ENCODE measurements at places on chromosomes 6 and 20.
A peak's percentile ranks its signal among the peaks of the same experiment; 100 is the strongest.

GRCh38 chr6:39079197-39080125, 30.9 kb downstream of the GLP1R start:
- DNase-seq: no peak

- DNase-seq: peak; percentile 47
Measured at GRCh38 chr20:31602779-31603441, 2.2 kb upstream of the ID1 start.

GRCh38 chr20:53813636-53814035, 220.0 kb upstream of the ZNF217 start:
- DNase-seq: no peak

- DNase-seq: no peak
Measured at GRCh38 chr20:61976644-61977418, 88.8 kb downstream of the TAF4 start.

DNA sequence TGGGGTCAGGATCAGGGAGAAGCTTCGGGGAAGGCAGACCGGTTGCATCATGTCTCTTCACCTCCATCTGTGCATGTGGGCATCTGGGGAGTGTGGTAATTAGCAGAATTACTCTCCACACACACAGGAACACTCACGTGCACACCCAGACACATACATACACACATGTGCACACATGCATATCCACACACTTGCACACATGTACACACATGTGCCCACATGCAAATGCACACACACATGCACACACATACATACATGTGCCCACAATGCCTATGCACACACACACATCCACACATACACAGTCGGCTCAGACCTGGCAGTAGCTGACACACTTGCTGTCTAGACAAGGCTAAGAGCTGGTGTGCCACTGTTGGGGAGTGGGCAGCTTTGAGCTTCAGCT, 212.3 kb upstream of the PMEPA1 start:
- no peak for DNase-seq

DNA sequence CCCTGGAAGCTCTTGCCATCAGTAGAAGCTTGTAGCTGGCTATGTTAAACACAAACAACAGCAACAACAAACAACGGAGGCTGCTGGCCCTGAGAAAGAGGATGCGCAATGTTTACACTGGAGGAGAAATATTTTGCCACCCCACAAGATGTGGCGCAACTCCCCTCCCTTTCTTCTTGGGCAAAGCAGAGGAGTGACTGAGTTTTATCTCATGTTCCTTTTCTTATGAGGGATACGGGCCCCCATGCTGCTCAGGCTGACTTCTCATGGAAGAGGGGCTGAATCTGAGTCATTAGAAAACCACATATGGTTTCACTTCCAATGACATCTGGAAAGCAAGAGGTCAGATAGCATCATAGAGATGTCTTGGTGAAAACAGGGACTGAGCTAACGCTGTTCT, 75.9 kb upstream of the HDDC2 start:
- no peak for DNase-seq

DNA sequence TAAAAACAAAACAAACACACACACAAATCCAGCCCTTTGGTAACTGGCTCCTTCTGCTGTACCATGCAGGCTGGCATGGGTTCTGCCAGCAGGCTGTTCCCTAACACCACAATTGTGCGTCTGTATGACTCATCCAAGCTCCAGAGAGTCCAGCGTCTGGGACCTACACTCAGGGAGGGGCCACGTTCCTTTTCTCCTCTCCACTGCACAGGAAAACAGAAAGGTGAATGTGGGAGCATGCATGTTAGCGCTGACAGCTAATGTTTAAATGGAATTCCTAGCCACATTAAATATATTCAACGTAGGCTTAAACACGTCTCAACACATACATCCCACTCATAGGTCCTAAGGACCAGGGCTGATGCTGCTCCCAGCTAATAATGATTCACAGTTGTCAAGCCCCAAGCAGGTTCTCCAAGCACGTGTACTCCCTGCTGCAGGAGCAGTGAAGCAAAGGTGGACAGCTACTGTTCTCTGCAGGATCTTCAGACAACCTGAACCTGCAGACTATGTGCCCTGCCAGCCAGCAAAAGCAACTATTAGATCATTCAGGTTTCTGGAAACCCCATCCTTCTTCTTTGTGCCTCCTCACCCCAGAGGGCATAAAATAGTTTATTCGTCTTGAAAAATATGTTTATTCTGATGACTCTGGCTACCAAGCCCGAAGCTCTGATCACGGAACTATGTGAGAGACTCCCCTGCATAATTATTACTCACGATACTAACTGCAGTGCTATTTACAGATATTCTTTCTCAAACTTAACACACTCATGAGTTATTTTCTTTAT, 20.9 kb downstream of the MAP1LC3A start:
- DNase-seq: no peak

DNA sequence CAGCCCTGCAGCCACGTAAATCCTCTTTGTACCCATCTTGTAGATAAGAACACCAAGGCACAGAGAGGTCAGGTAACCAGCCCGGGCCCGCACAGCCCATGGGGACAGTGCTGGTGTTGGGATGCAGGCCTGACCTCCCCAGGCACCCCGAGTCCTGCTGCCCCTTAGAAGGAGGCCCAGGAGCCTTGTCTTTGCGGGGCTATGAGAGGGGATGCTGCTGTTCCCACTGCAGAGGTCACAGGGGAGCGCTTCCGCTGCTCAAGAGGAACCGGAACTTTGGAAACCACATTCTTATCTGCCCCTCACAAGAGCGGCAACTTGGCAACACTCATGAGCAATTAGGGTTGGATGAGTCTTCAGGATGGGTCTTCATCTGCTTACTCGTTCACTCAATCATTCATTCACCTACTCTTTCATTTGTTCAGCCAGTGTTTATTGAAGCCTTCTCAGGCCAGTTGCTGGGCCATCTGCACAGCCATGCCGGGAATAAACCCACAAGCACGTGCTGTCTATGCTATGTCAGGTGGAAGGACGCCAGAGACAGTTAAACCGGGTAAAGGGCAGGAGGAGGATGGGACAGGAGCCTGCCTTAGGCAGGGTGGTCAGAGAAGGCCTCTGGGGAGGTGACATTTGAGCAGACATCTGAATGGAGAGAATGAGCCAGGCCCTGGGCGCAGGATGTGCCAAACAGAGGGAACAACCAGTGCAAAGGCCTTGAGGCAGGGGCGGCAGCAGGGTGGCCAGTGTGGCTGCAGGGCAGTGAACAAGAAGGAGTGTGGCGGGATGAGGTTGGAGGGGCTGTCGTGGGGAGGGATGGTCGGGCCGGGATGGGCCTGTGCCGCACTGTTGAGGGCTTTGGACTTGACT, 60.8 kb downstream of the RBM38 start:
- no peak for DNase-seq

GRCh38 chr6:131948692-131949619, 2.2 kb downstream of the CCN2 start:
- no peak for DNase-seq

DNA sequence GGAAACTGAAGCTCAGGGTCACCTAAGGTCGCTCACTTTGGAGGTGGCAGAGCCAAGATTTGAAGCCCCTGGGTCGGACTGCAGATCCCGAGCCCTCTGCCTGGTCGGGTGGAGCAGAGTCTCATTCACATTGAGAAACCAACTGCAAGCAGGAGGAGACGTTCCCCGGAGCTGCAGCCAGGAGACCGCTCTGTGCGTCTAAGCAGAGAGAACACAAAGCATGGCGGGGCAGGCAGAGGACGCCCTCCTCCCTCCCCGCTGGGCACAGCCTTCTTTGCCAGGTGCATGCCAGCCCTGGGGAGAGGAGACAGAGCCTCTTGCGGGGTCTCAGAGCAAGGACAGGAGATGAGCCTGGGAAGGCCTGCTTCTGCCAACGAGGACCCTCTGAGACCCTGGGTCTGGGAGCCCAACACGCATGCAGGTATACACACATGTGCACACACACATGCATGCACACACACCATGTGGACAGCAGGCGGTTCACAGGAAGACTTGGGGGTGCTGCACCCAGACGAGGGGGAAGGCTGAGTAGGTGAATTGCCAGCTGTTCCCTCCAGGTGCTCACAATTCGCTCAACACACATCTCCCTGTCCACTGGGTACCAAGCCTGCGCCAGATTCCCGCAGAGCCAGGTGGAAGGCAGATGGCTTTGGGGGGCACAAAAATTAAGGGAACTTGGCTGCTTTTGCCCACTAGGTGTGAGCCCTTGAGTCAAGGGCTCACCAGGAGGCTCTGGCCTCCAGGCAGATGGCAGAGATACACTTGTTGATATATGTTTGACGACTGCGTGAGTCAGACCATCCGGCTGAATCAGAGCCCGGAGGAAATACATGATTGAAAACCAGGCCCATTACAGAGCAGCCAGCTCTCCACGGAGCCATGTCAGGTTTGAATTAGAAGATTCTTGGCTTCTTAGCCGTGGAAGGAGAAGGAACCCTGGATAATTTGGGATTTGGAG, 5.5 kb upstream of the NTSR1 start:
- DNase-seq: no peak

- DNase-seq: no peak
Measured at GRCh38 chr6:166969390-166970002, 13.1 kb upstream of the RNASET2 start.
